AG04450 (cell line): ENCODE measurements at places on chromosomes 3 and 15.

DNA sequence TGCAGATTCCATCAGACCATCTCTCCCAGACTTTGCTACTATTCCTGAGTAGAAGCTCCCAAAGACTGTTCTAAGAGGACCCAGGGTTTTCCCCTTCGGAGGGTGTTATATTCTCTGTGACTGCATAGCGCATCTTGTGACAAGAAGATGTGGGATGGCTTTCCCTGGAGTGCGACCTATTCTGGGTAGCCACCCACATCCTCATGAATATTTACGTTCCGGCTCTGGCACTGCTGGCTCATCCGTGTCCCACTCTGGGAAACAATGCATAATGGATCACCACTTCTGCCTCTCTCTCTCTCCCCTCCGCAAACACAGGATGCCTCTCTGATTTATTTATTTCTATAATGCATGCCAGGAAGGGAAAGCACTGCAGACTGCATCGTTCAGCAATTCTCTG is 166.1 kb downstream of the PYDC2 start:
- no peak for DNase-seq

GRCh38 chr3:20322085-20322484 is 136.1 kb upstream of the SGO1 start:
- DNase-seq, result no peak

GRCh38 chr3:182370949-182371348 is 422.4 kb upstream of the ATP11B start:
- DNase-seq, result no peak

GRCh38 chr15:88636654-88637053 is 2.2 kb upstream of the ISG20 start:
- no peak for DNase-seq

GRCh38 chr3:154389861-154390260 is 40.1 kb downstream of the GPR149 start:
- no peak for DNase-seq

- no peak for DNase-seq
Observed at GRCh38 chr15:69797051-69797595, 300.6 kb downstream of the TLE3 start.

GRCh38 chr3:150703299-150703755 is 393 bp downstream of the ERICH6 start:
- no peak for DNase-seq

DNA sequence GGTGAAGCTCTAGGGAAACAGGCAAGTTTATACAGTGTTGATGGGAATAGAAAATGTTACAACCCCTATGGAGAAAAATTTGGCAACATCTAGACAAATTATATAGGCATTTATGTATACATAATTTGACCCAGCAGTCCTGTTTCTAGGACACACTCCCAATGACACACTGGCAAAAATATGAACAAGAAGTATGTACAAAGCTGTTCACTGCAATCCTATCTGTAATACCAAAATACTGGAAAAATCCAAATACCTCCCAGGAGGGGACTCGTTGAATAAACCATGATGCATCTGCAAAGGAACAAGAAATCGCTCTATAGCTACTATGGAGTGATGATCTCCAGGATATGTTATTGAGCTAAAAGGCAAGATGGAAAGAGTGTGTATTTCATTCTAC is 8.5 kb downstream of the BFSP2 start:
- DNase-seq, result no peak
